ENCODE measurements at places on chromosomes 3 and 15. TPM values are rescaled to one million over a fixed set of nuclear protein-coding genes. Genes with fewer than 3 reads are reported as not detected.

The GRM7 gene
- not detected for total RNA-seq

The ARPP21 gene
- not detected for total RNA-seq

The NRROS gene
- total RNA-seq, result 0.85 TPM

The PARP9 gene
- 14.6 TPM for total RNA-seq

The LRRC3B gene
- total RNA-seq, result not detected

The BFSP2 gene
- not detected for total RNA-seq

The FBXW12 gene
- not detected for total RNA-seq

The FSIP1 gene
- total RNA-seq, result not detected

The TIGIT gene
- not detected for total RNA-seq

The WNT5A gene
- total RNA-seq, result 13.1 TPM

The NR2E3 gene
- total RNA-seq, result not detected

The IVD gene
- total RNA-seq, result 32.2 TPM

The VPS39 gene
- total RNA-seq, result 33.7 TPM

The CACNA2D2 gene
- not detected for total RNA-seq

The GASK1A gene
- total RNA-seq, result 0.47 TPM

The TNFSF10 gene
- total RNA-seq, result not detected

The VWA5B2 gene
- not detected for total RNA-seq

The FOXB1 gene
- not detected for total RNA-seq

The NR1I2 gene
- not detected for total RNA-seq

The SCG3 gene
- under 0.01 TPM for total RNA-seq

The FAH gene
- total RNA-seq, result 47.6 TPM

The TGM4 gene
- 0.17 TPM for total RNA-seq

The IL5RA gene
- not detected for total RNA-seq

The OSTN gene
- total RNA-seq, result 5.2 TPM

The CNTN6 gene
- 1.0 TPM for total RNA-seq

The GOLGA8J gene
- total RNA-seq, result not detected

The SENP7 gene
- total RNA-seq, result 4.8 TPM

The SH3BP5 gene
- total RNA-seq, result 64.9 TPM

The CRYGS gene
- 1.1 TPM for total RNA-seq

The EPM2AIP1 gene
- total RNA-seq, result 5.3 TPM

The ALPK3 gene
- total RNA-seq, result 0.12 TPM

The GPR156 gene
- 0.23 TPM for total RNA-seq
